ENCODE measurements at places on chromosomes 6 and 20. TPM values are rescaled to one million over a fixed set of nuclear protein-coding genes. Genes with fewer than 3 reads are reported as not detected.

ZNF391 gene
- total RNA-seq = 1.6 TPM

SGK2 gene
- total RNA-seq = 11.6 TPM

MOG gene
- not detected for total RNA-seq

CD93 gene
- total RNA-seq = 99.2 TPM

FAM184A gene
- total RNA-seq = 0.54 TPM

MROH8 gene
- total RNA-seq = 1.6 TPM

PI3 gene
- not detected for total RNA-seq

MICAL1 gene
- total RNA-seq = 105 TPM

CMTR1 gene
- total RNA-seq = 26.1 TPM

C6orf58 gene
- not detected for total RNA-seq

CHRNA4 gene
- not detected for total RNA-seq

DNA sequence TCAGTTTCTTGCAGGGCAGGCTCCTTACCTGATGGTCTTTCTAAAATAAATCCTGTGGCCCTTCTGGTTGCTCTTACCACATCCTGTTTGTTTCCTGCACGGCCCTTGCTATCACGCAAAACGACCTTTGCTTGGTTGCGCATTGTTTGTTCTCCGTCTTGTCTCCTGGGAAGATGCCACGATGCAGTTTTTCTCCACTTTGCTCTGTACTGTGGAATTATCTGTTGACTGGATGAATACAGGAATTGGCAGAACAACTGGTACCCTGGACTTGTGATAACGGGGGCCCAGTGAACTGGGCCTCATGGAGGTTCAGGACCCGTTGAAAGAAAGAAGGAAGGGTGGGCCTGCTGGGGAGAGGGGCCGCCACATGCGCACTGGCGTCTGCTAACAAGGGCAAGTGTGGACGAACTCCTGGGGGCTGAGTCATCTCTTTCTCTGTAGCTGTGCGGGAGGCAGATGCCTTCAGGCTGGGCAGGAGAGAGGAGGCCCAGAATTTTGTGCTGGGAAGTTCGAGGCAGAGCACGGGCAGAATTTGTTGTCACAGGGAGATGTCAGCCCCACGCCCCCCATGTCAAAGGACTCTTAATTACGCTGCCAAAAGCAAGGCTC lies 139.9 kb downstream of the BMP7 start:
- DNase-seq = no peak
- no peak overlapping the region for H3K27ac ChIP-seq
- H3K36me3 ChIP-seq = no peaks in the 10 kb centered on the region
- H3K4me3 ChIP-seq = no peak overlapping the region

DNA sequence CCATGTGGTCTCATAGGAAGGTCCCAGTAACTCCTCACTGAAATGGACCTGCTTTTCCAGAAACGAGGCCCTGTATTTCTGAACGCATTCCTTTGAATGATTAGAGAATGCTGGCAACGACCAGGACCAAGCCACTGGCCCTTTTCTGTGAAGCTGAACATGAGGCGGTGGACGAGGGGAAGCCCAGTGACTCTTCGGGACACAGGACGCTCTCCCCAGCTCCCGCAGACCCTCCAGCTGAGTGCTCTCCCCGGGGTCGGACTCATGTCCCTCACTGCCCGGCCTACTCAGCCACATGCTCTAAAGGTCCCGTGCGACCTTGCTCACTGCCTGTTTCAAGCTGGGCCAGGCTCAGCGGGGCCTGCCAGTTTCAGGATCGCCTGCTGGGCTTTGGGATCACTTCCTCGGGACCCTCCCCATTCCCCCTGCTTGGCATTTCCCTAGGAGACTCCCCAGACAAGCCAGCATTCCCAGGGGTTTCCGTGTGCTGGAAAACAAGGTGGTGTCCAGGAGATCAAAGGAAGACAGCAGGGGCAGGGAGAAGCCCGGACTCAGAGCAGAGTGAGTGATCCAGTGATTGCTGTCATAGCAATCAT lies 2.6 kb upstream of the CST9 start:
- H3K27ac ChIP-seq = no peak overlapping the region
- H3K4me1 ChIP-seq = peaks cover 20% of the 10 kb centered on the region
- H3K4me3 ChIP-seq = no peak overlapping the region
- no peak for DNase-seq
- no peaks in the 10 kb centered on the region for H3K27me3 ChIP-seq

- H3K4me1 ChIP-seq = peaks cover 22% of the 10 kb centered on the region
- peak overlapping the region; percentile 34 for H3K27ac ChIP-seq
- no peaks in the 10 kb centered on the region for H3K27me3 ChIP-seq
- peak overlapping the region; percentile 94 for H3K4me3 ChIP-seq
- DNase-seq = no peak
- no peaks in the 10 kb centered on the region for H3K36me3 ChIP-seq
Measured at GRCh38 chr6:144064402-144065212, 30.8 kb downstream of the SF3B5 start.

DNA sequence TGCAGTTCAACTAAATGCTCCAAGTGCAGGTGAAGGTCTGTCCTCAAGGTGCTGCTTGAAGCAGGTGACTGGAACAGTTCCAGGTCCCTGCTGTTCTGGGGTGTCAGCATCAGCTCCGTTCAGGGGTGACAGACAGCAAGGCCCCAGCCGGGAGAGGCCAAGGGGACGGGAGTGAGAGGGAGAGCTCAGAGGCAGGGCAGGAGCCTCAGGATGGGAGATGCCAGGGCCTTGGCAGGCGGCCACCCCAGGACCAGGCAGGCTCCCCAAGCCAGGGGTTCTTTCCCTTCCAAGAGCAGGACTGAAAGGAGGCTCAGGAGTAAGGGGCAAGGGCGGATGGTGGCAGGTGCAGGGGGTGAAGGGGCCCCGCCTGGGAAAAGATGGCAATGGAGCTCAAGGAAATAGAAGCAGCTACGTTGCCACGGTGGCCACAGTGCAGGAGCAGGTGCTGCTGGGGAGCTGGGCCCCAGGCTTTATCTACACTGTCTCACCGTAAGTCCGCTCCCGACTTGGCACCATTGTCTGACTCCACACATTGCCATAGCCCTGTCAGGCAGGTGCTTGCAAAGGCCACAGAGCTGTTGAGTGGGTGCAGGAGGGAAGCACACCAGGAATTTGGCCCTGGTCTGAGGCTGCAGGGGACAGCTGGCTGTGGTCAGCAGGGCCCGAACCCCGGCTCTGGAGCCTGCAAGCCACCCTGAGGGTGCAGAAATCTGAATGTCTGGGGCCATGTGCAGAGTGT lies 43.1 kb downstream of the ERMARD start:
- H3K27me3 ChIP-seq = no peaks in the 10 kb centered on the region
- no peak overlapping the region for H3K4me3 ChIP-seq
- H3K4me1 ChIP-seq = no peaks in the 10 kb centered on the region
- DNase-seq = no peak
- no peak overlapping the region for H3K27ac ChIP-seq

- H3K36me3 ChIP-seq = no peaks in the 10 kb centered on the region
- DNase-seq = no peak
- H3K4me1 ChIP-seq = no peaks in the 10 kb centered on the region
- H3K27ac ChIP-seq = no peak overlapping the region
Measured at GRCh38 chr6:167977717-167978467, 19.6 kb upstream of the KIF25 start.

GRCh38 chr6:26476896-26477295 lies 19.1 kb downstream of the BTN2A1 start:
- H3K4me3 ChIP-seq = no peak overlapping the region
- DNase-seq = no peak
- peaks cover 28% of the 10 kb centered on the region for H3K4me1 ChIP-seq
- no peaks in the 10 kb centered on the region for H3K27me3 ChIP-seq

- DNase-seq = no peak
- no peak overlapping the region for H3K4me3 ChIP-seq
- no peaks in the 10 kb centered on the region for H3K36me3 ChIP-seq
- no peak overlapping the region for H3K27ac ChIP-seq
Measured at GRCh38 chr6:106186172-106186571, 100.0 kb downstream of the PRDM1 start.

DNA sequence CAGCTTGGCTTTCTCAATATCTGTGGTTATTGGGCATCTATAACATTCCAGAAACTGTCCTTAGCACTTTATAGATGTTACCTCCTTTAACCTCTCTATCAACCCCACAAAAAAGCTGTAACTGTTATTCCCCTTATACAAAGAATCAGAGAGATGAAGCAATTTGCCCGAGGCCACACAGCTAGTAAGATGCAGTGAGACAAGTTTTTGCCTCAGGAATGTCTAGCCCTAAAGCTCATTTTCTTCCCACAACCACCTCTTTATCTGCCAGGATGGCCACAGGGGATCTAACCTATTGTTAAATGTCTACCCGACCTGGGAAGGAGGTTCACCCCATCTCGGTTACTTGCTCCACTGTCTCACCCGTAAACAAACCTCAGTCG lies 31.9 kb upstream of the TCP11 start:
- no peaks in the 10 kb centered on the region for H3K27me3 ChIP-seq
- peaks cover 6% of the 10 kb centered on the region for H3K4me1 ChIP-seq
- no peak overlapping the region for H3K4me3 ChIP-seq
- H3K36me3 ChIP-seq = no peaks in the 10 kb centered on the region
- H3K27ac ChIP-seq = no peak overlapping the region

GRCh38 chr20:54649511-54649962 lies 174.1 kb downstream of the DOK5 start:
- H3K4me3 ChIP-seq = no peak overlapping the region
- DNase-seq = no peak
- no peak overlapping the region for H3K27ac ChIP-seq
- H3K27me3 ChIP-seq = no peaks in the 10 kb centered on the region
- no peaks in the 10 kb centered on the region for H3K4me1 ChIP-seq

GRCh38 chr6:150355932-150356331 lies 12.9 kb upstream of the IYD start:
- DNase-seq = no peak
- no peak overlapping the region for H3K4me3 ChIP-seq
- H3K36me3 ChIP-seq = no peaks in the 10 kb centered on the region
- no peak overlapping the region for H3K27ac ChIP-seq

GRCh38 chr6:155599561-155599960 lies 143.9 kb upstream of the NOX3 start:
- H3K27ac ChIP-seq = no peak overlapping the region
- no peaks in the 10 kb centered on the region for H3K27me3 ChIP-seq
- no peaks in the 10 kb centered on the region for H3K36me3 ChIP-seq
- DNase-seq = no peak

GRCh38 chr6:31358302-31358701 lies 1.3 kb upstream of the HLA-B start:
- no peak for DNase-seq
- no peak overlapping the region for H3K27ac ChIP-seq
- H3K27me3 ChIP-seq = no peaks in the 10 kb centered on the region
- no peaks in the 10 kb centered on the region for H3K36me3 ChIP-seq
- no peaks in the 10 kb centered on the region for H3K4me1 ChIP-seq

- H3K4me1 ChIP-seq = peaks cover 30% of the 10 kb centered on the region
- H3K4me3 ChIP-seq = no peak overlapping the region
- peak overlapping the region; percentile 40 for H3K27ac ChIP-seq
- no peaks in the 10 kb centered on the region for H3K27me3 ChIP-seq
- H3K36me3 ChIP-seq = peaks cover 3% of the 10 kb centered on the region
Measured at GRCh38 chr20:1370548-1371110, 22.2 kb downstream of the FKBP1A start.

DNA sequence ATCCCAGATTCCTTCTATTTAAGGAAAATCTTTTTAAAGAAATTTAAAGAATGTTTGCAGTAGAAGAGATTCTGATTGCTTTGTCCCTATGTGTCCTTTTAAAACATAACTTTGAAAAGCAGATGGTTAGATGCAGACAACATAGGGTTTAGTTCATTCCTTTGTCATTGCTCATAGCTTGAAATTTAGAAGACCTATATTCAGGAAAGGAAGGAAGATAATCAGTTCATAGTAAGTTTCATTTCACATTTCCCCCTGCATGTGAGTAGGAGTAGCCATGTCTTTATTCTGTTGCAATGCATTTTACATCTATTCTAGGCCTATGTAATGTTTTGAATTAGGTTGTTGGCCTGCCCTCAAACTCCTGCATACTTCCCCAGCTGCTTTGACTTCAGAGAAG lies 197.9 kb upstream of the GRIK2 start:
- H3K27me3 ChIP-seq = no peaks in the 10 kb centered on the region
- H3K27ac ChIP-seq = no peak overlapping the region
- no peak overlapping the region for H3K4me3 ChIP-seq

GRCh38 chr20:33415948-33416347 lies 14.6 kb upstream of the CDK5RAP1 start:
- no peaks in the 10 kb centered on the region for H3K27me3 ChIP-seq
- H3K4me3 ChIP-seq = no peak overlapping the region
- H3K27ac ChIP-seq = no peak overlapping the region
- H3K36me3 ChIP-seq = peaks cover 29% of the 10 kb centered on the region
- DNase-seq = no peak

- H3K27me3 ChIP-seq = no peaks in the 10 kb centered on the region
- DNase-seq = no peak
- H3K4me1 ChIP-seq = no peaks in the 10 kb centered on the region
- H3K36me3 ChIP-seq = peaks cover 2% of the 10 kb centered on the region
- H3K4me3 ChIP-seq = no peak overlapping the region
Measured at GRCh38 chr20:38407321-38407720, 27.8 kb downstream of the SNHG17 start.

DNA sequence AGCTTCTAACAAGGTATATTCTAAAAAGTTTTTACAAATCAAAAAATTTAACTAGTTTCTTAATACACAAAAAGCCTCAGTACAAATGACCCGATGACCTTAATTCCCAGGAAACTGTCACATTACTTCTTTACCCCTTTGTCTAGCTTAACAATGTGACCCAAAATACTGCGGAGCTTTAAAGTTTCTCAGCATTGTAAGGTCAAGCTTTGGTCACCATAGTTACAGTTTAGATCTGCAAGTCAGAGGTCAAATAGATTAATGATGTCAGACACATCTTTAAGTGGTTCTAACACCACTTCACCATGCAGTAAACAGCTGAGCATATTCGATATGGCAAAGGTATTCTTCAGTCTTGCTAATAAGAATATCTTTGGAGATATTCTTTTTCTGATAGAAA lies 36.8 kb upstream of the FLRT3 start:
- H3K4me1 ChIP-seq = no peaks in the 10 kb centered on the region
- H3K36me3 ChIP-seq = no peaks in the 10 kb centered on the region
- no peak for DNase-seq
- H3K27me3 ChIP-seq = no peaks in the 10 kb centered on the region
- no peak overlapping the region for H3K27ac ChIP-seq

DNA sequence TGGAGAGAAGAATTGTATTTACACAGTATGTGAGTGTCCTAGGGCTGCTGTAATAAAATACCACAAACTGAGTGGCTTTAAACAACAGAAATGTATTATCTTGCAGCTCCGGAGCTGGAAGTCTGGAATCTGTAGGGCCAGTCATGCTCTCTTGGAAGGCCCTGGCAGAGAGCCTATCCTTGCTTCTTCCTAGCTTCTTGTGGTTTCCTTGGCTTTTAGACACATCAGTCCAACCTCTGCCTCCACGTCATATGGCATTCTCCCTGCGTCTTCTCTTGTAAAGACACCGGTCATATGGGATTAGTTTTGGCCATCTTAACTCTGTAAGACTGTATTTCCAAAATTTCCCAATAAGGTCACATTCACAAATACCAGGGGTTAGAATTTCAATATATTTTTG lies 10.8 kb downstream of the FNDC1 start:
- H3K27me3 ChIP-seq = no peaks in the 10 kb centered on the region
- no peak overlapping the region for H3K27ac ChIP-seq
- H3K4me1 ChIP-seq = no peaks in the 10 kb centered on the region
- DNase-seq = no peak

Data from thoracic aorta (tissue), 2 donors.